ENCODE measurements at places on chromosomes 3 and 15. TPM values are rescaled to one million over a fixed set of nuclear protein-coding genes. Genes with fewer than 3 reads are reported as not detected.

DNA sequence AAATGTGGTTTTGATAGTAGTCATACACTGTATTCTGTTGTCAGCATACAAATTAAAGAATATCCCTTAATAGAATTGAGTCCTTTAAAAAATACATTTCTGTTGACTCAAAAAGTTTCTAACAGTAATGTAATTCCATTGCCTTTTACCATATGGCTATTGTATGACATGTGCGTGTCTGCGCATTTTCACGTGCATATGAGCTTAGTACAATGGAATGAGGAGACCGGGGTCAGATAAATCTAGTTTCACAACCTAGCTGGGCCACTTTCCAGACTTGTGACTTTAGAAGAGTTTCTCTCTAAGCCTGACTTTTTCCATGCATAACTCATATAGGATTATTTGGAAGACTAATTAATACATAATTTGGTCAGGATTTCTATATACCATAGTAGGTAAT, 38.7 kb downstream of the ZBTB38 start:
- no peak overlapping the region for H3K4me3 ChIP-seq
- peaks cover 50% of the 10 kb centered on the region for H3K36me3 ChIP-seq
- H3K27ac ChIP-seq, result no peak overlapping the region
- H3K4me1 ChIP-seq, result peaks cover 58% of the 10 kb centered on the region
- no peak for DNase-seq

- no peak for DNase-seq
- H3K4me3 ChIP-seq, result no peak overlapping the region
- no peak overlapping the region for H3K27ac ChIP-seq
- H3K27me3 ChIP-seq, result no peaks in the 10 kb centered on the region
Observed at GRCh38 chr15:38093931-38094330, 158.7 kb upstream of the SPRED1 start.

GRCh38 chr3:126834596-126835471, 130.8 kb downstream of the CHCHD6 start:
- no peak overlapping the region for H3K27ac ChIP-seq
- no peaks in the 10 kb centered on the region for H3K4me1 ChIP-seq
- H3K4me3 ChIP-seq, result no peak overlapping the region
- no peak for DNase-seq

GRCh38 chr3:18410205-18410604, 14.9 kb downstream of the SATB1 start:
- H3K4me1 ChIP-seq, result no peaks in the 10 kb centered on the region
- H3K4me3 ChIP-seq, result no peak overlapping the region
- no peaks in the 10 kb centered on the region for H3K27me3 ChIP-seq
- no peak overlapping the region for H3K27ac ChIP-seq

DNA sequence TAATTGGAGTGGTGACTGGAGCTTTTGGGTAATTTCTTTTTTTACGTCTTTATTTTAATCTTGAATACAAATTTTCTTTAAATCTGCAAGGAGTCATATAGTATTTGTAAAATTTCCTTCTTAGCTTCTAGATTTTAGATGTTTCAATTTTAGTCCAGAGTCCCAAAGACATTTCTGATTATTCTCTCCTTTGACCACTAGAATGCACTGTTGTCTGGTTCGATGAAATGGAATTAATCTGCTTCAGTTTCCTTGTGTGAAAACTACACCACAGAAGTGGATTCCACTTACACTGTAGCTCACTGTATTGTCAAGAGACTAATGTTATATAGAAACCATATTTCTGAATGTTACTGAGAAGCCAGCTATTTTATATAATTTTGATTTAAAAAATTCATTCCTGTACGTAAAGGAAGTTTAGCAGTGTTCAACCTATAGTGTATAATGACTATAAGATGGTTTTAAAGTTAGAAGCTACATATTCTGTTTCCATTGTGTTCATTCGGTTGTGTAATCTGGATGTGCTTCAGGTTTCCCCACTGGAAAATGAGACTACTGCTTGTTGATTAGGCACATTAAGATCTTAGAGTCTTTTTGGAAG, 6.1 kb downstream of the GRAMD1C start:
- DNase-seq, result no peak
- no peaks in the 10 kb centered on the region for H3K27me3 ChIP-seq
- peaks cover 4% of the 10 kb centered on the region for H3K36me3 ChIP-seq
- peaks cover 3% of the 10 kb centered on the region for H3K4me1 ChIP-seq
- no peak overlapping the region for H3K4me3 ChIP-seq
- no peak overlapping the region for H3K27ac ChIP-seq

DNA sequence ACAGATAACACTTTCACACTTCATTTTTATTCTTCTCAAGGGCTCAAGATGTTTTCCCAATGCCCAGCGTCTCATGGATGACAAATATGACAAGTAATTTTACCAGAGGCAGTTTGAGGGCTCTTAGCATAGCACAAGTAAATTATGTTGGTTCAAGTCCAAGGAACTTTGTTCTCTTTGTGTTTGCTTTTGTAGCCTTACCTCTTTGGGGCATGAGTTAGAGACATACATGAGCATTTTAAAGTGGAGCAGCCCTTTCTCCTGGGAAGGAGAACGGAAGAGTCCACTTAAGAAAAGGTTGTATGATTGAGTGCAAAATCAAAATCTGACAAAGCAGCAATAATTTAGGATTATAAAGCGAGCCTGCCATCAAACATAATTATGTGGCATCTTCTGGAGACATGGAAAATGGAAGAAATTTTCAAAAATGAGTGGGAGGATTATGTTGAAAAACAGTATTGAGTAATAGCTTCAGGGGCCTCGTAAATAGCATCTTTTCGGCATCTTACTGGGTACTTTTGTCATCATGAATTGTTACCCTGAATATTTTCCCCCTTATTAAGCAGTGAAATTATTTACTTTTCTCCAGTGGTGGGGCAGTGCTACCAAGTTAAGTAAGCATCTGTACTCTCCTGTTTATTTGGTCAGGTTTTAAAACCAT, 65.9 kb downstream of the PGPEP1L start:
- no peak overlapping the region for H3K27ac ChIP-seq
- H3K27me3 ChIP-seq, result no peaks in the 10 kb centered on the region
- H3K4me3 ChIP-seq, result no peak overlapping the region
- no peaks in the 10 kb centered on the region for H3K4me1 ChIP-seq

DNA sequence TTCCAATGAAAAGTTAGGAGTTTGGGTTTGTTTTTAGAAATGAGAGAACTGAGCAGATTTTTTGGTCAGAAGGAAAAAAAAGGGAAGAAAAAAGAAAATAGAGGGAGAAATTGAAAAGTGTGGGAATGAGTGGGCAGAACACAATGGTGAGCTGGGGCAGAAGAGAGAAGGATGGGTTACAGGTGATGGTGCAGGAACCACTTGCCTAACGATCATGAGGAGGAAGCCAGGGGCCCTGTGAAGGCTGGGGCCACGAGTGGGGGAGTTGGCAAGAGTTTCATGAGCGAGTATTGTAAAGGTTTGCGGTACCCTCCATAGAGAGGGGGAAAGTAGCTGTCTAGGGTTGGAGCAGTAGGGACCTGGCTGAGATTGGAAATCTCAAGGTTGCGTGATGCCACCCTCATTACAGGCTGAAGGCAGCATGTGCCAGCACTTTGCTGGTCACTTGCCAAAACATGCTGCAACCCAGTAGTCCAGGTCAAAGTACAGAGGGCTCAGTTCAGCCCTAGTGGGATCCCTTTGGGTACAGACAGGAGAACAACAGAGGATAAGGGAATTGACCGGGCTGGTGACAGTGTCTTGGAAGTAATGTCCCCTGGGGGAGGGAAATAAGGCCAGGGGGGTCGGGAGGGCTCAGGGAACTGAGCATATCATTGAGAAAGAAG, 6.6 kb downstream of the IVD start:
- peaks cover 12% of the 10 kb centered on the region for H3K4me1 ChIP-seq
- no peaks in the 10 kb centered on the region for H3K27me3 ChIP-seq
- no peak overlapping the region for H3K27ac ChIP-seq
- no peak overlapping the region for H3K4me3 ChIP-seq
- peaks cover 76% of the 10 kb centered on the region for H3K36me3 ChIP-seq
- DNase-seq, result no peak

GRCh38 chr3:28972921-28973320, 307.9 kb upstream of the RBMS3 start:
- no peaks in the 10 kb centered on the region for H3K36me3 ChIP-seq
- peaks cover 2% of the 10 kb centered on the region for H3K4me1 ChIP-seq
- DNase-seq, result no peak
- H3K4me3 ChIP-seq, result no peak overlapping the region
- H3K27me3 ChIP-seq, result no peaks in the 10 kb centered on the region
- no peak overlapping the region for H3K27ac ChIP-seq

DNA sequence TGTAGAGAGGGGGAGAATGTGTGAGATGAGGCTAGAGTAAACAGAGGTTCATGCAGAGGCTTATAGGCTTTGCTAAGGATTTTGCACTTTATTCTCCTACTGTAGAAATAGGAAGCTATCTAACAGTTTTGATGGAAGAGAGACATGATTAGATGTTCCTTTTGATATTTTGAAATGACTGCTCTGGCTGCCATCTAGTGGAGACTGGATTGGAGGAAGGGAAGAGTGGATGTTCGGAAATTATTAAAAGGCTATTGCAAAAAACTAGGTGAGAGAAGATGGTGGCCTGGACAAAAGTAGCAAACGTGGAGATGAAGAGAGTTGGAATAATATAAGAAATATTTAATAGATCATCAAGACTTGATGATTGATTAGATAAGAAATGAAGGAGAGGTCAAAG, 42.2 kb downstream of the SYN2 start:
- no peak for DNase-seq
- no peak overlapping the region for H3K27ac ChIP-seq
- no peak overlapping the region for H3K4me3 ChIP-seq
- no peaks in the 10 kb centered on the region for H3K4me1 ChIP-seq

GRCh38 chr3:23304424-23304823, 101.3 kb downstream of the UBE2E2 start:
- H3K4me1 ChIP-seq, result peaks cover 38% of the 10 kb centered on the region
- no peak for DNase-seq
- H3K36me3 ChIP-seq, result peaks cover 6% of the 10 kb centered on the region
- no peaks in the 10 kb centered on the region for H3K27me3 ChIP-seq

DNA sequence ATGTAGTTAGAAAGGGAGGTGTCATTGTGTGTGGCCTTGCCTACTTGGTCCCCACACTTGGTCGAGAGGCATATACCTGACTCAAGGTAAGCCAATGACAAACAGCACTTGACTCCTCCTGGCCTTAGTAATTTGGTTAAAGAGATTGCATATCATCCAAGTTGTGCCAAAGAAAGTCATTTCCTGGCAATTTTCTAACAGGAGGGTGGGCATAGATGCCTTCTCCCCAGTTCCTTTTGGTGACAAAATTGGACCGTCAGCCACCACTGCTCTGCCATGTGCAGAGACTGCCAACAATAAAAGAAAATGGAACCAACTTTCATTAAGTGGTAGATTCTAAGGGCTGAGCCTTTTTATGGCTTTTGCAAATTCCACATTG, 7.9 kb upstream of the LEKR1 start:
- peaks cover 8% of the 10 kb centered on the region for H3K36me3 ChIP-seq
- H3K4me1 ChIP-seq, result peaks cover 42% of the 10 kb centered on the region
- peak overlapping the region; percentile 99 for H3K27ac ChIP-seq
- H3K4me3 ChIP-seq, result peak overlapping the region; percentile 94
- DNase-seq, result no peak

DNA sequence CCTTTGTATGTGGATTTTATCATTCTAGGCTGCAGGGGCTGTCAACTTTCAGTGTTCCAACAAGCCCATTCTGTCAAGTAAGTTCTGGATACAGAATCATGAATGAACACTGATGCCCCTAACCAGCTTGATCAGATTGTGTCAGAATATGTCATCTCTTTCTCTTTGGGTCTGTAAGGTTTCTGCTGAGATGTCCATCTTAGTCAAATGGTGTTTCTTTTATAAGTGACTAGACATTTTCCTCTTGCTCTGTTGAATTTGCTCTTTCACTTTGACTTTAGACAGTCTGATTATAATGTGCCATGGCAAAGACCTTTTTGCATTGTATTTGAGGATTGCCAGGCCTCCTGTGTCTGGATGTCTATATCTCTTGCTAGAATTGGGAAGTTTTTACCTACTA, 660.9 kb upstream of the CBLB start:
- H3K27me3 ChIP-seq, result peaks cover 1% of the 10 kb centered on the region
- DNase-seq, result no peak
- no peak overlapping the region for H3K4me3 ChIP-seq

DNA sequence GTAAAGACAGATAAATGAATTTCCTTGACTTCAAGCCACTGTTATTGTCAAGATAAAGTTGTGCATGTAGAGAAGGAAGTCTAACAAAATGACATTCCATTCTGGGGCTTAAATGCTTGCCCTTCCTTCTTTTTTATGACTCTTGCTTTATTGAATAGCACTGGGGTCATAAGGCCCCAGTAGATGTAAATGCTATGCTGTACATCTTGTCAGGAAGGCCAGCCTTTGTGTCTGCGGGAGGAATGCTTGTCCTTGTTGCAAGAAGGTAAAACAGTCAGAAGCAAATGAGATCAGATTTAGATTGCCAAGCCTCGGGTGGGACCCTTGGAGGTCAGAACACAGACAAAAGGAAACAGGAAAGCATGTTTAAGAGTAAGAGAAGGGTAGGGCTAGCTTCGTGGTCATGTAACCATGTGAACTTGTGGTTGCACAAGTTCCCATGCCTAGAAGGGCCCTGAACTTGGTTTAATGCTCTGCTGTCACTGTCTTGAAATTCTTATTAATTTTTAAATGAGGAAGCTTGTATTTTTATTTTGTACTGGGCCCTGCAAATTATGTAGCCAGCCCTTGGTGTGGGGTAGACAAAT, 81.5 kb downstream of the PPM1L start:
- H3K27me3 ChIP-seq, result no peaks in the 10 kb centered on the region
- DNase-seq, result no peak
- no peak overlapping the region for H3K27ac ChIP-seq
- H3K36me3 ChIP-seq, result no peaks in the 10 kb centered on the region
- H3K4me3 ChIP-seq, result no peak overlapping the region
- peaks cover 6% of the 10 kb centered on the region for H3K4me1 ChIP-seq

- no peak overlapping the region for H3K4me3 ChIP-seq
- peaks cover 40% of the 10 kb centered on the region for H3K36me3 ChIP-seq
- no peak for DNase-seq
Observed at GRCh38 chr15:44545913-44546802, 9.2 kb downstream of the EIF3J start.

DNA sequence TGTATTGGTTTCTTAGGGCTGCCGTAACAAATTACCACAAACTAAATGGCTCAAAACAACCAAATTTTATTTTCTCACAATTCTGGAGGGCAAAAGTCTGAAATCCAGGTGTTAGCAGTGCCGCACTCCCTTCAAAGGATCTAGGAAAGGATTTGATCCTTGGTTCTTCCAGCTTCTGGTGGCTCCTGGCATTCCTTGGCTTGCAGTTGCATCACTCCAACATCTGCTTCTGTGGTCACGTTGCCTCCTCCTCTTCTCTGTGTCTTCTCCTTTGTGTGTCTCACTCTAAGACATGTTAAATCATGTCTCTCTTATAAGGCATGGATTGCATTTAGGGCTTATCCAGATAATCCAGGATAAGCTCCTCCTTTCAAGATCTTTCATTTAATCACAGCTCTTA, 262.2 kb downstream of the MEX3B start:
- DNase-seq, result no peak
- H3K27ac ChIP-seq, result no peak overlapping the region
- H3K4me1 ChIP-seq, result no peaks in the 10 kb centered on the region
- H3K36me3 ChIP-seq, result no peaks in the 10 kb centered on the region
- H3K27me3 ChIP-seq, result peaks cover 9% of the 10 kb centered on the region

GRCh38 chr3:101615525-101615924, 41.5 kb downstream of the PCNP start:
- H3K36me3 ChIP-seq, result no peaks in the 10 kb centered on the region
- DNase-seq, result no peak
- H3K27ac ChIP-seq, result no peak overlapping the region
- H3K27me3 ChIP-seq, result no peaks in the 10 kb centered on the region
- H3K4me3 ChIP-seq, result no peak overlapping the region
- H3K4me1 ChIP-seq, result peaks cover 13% of the 10 kb centered on the region

Gene IL17RE
- total RNA-seq, result 0.66 TPM

Gene STRA6
- not detected for total RNA-seq

Gene KBTBD13
- total RNA-seq, result not detected

Gene IL17RD
- total RNA-seq, result not detected

Gene MYO5C
- 2.4 TPM for total RNA-seq

Gene CPNE4
- not detected for total RNA-seq

Gene C3orf22
- not detected for total RNA-seq

Gene VGLL3
- total RNA-seq, result not detected

Gene AQP9
- 0.10 TPM for total RNA-seq

Gene GATA2
- not detected for total RNA-seq
